ENCODE measurements at places on chromosomes 1 and 21.
A peak's percentile ranks its signal among the peaks of the same experiment; 100 is the strongest.

GRCh38 chr1:116586741-116587143, 15.9 kb upstream of the CD58 start:
- no peak for DNase-seq

DNA sequence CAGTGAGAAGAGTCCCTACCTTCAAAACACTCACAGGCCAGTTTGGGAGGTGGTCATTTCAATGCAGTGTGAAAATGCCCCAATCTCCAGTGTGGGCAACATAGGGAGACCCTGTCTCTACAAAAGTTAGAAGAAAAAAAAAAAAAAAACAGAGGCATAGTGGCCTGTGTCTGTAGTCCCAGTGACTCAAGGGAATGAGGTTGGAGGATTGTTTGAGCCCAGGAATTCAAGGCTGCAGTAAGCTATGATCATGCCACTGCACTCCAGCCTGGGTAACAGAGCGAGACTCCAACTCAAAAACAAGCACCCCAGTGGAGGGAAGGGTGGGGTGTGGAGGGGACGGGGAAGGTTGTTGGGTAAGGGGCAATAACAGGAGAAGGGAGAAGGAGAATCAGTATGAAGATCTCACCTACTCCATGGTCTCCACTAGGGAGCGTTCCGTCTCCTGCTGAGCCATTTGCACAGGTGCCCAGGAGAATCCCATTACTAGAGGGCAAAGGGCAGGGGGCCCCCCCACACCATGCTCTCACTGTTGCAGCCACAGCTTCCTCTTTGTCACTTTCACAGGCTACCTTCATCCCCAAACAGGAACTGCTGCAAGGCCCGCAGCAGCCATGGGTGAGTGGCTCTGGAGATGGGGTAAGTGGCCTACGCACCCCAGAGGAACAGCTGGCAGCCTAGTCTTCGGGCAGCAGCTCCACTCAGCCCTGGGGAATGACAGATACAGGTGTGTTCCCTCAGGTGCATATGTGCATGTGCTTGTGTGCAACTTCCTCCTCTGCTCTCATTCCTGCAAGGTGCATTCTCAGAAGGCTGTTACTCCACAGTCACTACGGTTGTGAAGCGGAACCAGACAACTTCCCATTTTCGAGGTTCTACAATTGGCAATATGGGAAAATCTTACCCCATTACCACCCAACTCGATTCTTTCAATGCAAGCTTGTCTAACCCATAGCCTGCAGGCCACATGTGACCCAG, 87.9 kb upstream of the LYST start:
- DNase-seq: peak; percentile 30

DNA sequence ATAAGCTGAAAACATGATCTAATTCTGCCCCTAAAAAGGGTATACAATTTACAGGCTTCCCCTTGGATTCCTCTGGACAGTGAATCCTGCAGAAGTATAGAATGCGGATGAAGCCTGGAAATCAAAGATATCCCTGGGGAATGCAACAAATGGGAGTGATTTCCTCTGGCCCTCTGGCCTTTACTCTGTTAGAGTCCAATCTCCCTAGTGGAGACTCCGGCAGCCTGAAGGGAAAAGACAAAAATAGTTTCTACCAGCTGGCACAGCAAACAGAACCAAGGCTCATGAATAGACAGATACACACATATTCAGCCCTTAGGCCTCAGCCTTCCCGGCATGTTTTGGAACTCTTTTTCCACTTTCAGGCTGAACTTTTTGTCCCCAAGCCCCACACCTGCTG, 3.9 kb upstream of the LRRC52 start:
- DNase-seq: no peak

- no peak for DNase-seq
Measured at GRCh38 chr1:234270093-234270492, 103.2 kb upstream of the COA6 start.

DNA sequence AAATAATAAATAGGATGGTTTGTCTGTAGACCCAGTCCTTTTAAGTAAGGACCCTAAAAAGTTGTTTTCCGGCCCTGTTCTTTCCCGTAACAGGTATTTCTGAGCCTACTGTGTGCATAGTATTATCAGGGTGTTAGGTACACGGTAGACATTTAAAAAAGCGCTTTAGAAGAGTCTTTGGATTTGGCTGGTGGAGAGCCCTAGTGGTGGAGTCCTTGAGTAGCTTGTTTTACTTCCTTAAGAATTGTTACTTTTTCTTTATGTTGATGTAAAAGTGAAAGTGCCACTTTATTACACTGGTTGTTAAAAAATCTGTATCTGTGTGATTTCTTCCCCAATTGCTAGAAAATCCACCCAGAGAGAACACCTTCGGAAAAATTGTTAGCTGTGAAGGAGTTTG, 36.8 kb downstream of the SMYD2 start:
- DNase-seq: no peak

DNA sequence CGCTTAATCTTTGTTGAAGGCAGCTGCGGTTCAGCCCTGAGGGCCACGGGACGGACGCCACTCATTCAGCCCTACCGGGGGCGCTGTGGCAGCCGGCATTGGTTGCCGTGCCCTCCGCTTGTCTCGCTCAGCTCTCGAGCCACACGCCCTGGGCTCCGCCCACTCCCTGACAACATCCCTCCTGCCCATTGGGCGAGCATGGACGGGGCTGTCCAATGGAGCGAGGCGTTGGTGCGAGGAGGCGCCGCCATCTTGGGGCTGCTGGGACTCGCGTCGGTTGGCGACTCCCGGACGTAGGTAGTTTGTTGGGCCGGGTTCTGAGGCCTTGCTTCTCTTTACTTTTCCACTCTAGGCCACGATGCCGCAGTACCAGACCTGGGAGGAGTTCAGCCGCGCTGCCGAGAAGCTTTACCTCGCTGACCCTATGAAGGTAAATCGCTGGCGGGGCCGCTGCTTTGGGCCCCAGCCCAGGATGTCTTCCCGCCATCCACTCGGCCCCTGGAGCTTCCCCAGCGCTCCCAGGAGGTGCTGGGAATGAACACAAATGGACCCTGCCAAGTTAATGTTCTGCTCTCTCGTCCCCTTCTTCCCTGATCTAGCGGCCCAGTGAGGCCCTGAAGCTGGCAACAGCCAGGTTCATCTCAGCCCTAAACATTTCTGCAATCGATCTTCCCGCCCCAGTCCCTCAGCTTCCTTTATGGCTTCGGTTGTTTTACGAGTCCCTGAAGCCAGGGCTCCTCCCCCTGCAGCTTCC, at the start of gene SRP9:
TSS of gene SRP9 (plus strand) at position 244 of the 754 bp plus-strand sequence. CDS start at position 359, 115 bp downstream.
- DNase-seq: peak; percentile 94

DNA sequence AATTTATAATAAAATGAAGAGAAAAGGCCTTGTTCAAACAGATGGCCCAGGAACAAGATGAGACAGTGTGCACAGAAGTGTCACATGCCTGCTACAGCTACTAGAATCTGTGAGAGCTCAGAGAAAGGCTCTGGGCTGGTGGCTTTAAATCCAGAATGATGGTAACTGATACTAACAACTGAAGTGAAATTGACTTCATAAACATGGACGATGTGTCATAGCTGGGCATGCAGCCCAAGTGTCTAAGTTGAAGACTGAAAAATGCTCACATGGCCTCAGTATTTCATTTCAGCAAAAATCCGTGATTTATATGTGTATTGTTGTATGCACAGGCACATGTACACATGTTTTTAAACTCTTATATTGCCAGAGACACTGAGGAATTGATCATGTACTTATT, 208.3 kb upstream of the RUNX1 start:
- no peak for DNase-seq

DNA sequence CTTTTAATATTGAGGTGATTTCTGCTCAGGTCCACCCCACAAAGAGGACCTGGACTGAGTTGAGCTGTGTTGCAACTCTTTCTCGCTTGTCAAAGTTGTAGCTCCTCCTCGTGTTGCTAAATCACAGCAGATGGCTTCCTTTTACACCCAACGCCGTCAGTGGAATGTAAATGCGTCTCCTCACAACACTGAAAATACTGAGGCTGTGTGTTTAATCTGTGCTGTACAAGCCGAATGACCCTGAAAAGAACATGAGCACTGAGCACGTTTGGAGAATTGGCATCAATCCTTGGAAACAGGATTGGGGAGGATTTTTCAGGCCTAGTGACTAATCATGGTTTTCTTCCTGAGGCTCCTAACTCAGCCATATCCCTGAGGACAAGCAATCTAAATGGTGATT, 196.0 kb downstream of the CRB1 start:
- DNase-seq: no peak

- DNase-seq: no peak
Measured at GRCh38 chr1:150615346-150616201, 13.8 kb downstream of the ENSA start.

DNA sequence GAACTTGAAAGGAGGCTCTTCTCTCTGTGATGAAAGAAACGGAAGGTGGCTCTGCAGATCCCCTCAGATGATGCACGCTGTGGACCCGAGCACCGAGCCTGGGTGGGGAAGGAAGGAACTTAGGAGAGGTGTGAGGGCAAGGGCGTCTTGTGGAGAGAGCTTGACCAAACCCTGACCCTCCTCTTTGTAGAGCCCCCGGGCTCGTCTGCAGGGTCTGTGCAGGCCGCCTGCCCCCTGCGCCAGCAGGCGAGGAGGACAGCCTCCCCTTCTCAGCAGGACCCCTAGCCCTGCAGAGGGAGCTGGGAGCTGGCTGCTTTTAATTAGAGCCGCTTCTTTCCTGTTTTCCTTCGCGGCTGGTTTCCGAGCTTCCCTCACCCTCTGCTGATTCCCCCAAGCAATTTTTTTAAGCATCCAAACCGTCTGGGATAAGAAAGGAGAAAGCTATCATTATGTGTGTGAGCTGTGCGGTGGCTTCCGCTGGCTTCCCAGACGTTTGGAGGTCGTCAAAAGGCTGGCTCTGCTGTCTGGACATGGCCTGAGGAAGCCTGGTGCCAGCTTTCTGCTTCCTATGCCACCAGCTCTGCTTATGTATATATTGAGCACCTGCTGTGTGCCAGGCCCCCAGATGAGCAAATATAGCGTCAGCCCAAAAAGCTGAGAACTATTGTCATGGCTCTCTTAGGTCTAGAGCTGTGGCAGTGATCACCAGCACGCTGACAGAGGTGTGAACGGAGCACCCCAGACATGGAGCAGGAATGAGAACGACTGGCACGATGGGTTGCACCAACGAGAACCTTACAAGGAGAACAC, 160.2 kb upstream of the IRF2BP2 start:
- DNase-seq: no peak

Data from esophagus squamous epithelium (tissue), 5 donors.